Esophagus muscularis mucosa (tissue), 4 donors: ENCODE measurements at places on chromosomes 3 and 15. TPM values are rescaled to one million over a fixed set of nuclear protein-coding genes. Genes with fewer than 3 reads are reported as not detected.

The IMPG2 gene
- 0.78 TPM for total RNA-seq

The GHRL gene
- total RNA-seq, result not detected

The CASR gene
- not detected for total RNA-seq

The SH2D7 gene
- total RNA-seq, result not detected

The TMEM44 gene
- total RNA-seq, result 9.6 TPM

The MYEF2 gene
- total RNA-seq, result 26.2 TPM

The MRPL47 gene
- 24.4 TPM for total RNA-seq

The SLC28A2 gene
- not detected for total RNA-seq

The COLQ gene
- 2.0 TPM for total RNA-seq

The TTC21A gene
- 2.3 TPM for total RNA-seq

The CYP11A1 gene
- total RNA-seq, result 1.7 TPM

The SLC28A1 gene
- total RNA-seq, result 0.23 TPM

The INSYN1 gene
- 26.4 TPM for total RNA-seq

The ADAMTS9 gene
- total RNA-seq, result 56.5 TPM

The ABHD14A gene
- total RNA-seq, result 16.2 TPM

The DOCK3 gene
- 10.6 TPM for total RNA-seq

The GPR87 gene
- total RNA-seq, result not detected

The SMAD6 gene
- 18.9 TPM for total RNA-seq

The CIP2A gene
- total RNA-seq, result 2.3 TPM

The CHRFAM7A gene
- 0.17 TPM for total RNA-seq

The PCBP4 gene
- 378 TPM for total RNA-seq

The TMEM266 gene
- 0.17 TPM for total RNA-seq

The CELF6 gene
- total RNA-seq, result 4.6 TPM

The SLC7A14 gene
- total RNA-seq, result 0.58 TPM

The MED12L gene
- 0.40 TPM for total RNA-seq

The MAN2C1 gene
- total RNA-seq, result 163 TPM
